ENCODE measurements at places on chromosomes 3 and 15.

GRCh38 chr3:55893045-55893664 lies 406.0 kb upstream of the WNT5A start:
- no peak for DNase-seq

DNA sequence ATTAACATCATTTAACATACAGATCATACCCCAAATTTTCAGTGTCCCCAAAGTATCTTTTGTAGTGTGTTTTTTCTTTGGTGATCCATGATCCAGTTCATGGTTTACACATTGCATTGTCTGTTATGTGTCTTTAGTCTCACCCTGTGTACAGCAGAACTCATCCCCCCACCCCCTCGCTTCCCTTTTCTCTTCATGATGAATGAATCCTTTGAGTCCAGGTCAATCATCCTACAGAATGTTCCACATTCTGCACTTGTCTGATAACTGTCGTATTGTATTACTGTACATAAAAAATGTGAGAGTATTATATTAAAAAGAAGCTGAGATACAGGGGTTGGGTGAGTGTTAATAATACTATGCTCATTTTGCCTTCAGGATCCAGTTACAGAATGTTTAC lies 14.6 kb upstream of the NIT2 start:
- DNase-seq = no peak

GRCh38 chr3:71069797-71070196 lies 513.7 kb downstream of the FOXP1 start:
- peak; percentile 42 for DNase-seq

DNA sequence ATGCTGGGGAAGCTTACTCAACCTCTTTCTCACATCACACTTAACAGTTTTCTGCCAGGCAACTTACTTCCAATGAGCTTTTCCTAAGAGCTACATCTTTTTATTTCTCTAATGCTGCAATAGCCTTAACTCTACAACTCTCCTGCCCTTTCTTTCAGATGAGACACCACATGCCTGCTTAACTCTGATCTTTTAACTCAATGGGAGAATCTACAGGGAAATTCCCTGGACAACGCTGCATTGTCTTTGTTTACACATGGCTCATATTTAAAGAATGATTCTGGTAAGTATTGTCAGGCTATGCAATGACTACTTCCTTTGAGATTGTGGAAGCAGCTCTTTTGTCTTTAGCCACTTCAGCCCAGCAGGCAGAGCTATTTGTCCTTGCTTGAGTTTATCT lies 353.1 kb upstream of the BCHE start:
- DNase-seq = no peak

GRCh38 chr3:111582120-111582474 lies 13.0 kb downstream of the ZBED2 start:
- DNase-seq = peak; percentile 53

GRCh38 chr3:7382293-7383010 lies 521.5 kb downstream of the GRM7 start:
- no peak for DNase-seq

- peak; percentile 44 for DNase-seq
Measured at GRCh38 chr15:22811640-22812039, 25.2 kb downstream of the NIPA1 start.

- peak; percentile 67 for DNase-seq
Measured at GRCh38 chr15:87207990-87208580, 1048.5 kb downstream of the NTRK3 start.

DNA sequence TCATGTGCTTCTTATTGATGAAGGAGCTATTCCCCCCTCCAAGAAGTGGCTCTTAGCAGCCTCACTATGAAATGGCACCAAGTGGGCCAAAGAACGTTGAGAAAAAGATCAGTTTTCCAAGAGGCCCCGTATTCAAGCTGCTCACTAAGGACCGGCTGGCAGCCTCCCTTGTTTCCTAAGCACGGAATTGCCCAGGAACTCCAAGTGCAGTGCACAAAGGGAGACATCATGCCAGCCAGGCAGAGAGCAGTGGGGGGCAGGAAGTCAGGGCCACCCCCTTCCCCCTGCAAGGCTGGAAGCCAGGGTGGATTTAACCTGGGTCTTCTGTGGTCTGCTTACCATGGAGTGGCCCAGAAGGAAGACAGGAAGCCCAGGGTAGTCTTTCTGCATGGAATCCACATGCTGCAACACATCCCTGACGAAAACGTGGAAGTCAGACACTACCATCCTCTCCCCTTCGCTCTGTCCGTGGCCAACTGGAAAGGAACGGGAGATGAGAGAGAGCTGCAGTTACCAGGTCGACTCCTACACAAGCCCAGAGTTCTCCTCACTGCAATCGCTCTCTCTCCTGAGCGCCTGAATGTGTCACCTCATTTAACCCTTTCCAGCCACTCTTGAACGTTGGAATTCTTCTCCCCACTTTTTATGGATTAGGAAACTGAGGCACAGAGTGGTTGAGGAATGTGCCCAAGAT lies 49.5 kb downstream of the ABTB1 start:
- DNase-seq = no peak

Measured in myocyte (in vitro differentiated cells).